LNCaP clone FGC (cell line): ENCODE measurements at places on chromosomes 12 and 14.

- DNase-seq: no peak
These were observed 13.8 kb downstream of the ZC2HC1C start for GRCh38 chr14:75083271-75083670.

- DNase-seq: no peak
These were observed 3.5 kb downstream of the RDH5 start for GRCh38 chr12:55723516-55724225.

DNA sequence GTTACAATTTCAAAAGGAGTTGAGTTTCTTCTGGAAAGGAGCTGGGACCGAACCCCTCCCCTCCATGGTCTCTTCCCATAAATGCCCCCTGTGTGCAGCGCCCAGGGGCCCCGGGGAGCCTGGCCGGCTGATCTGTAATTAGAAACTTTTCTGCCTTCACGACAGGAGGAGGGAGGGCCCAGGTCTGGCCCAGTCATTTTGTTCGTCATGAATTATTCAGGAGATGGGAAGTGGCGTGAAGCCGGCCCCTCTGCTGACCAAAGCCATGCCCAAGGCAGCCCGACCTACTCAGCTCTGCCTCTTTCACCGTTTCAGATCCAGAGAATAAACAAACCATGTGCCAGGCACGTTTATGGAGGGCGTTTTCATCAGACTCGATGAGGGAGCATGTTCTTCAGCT lies 33.3 kb upstream of the MSI1 start:
- DNase-seq: no peak

DNA sequence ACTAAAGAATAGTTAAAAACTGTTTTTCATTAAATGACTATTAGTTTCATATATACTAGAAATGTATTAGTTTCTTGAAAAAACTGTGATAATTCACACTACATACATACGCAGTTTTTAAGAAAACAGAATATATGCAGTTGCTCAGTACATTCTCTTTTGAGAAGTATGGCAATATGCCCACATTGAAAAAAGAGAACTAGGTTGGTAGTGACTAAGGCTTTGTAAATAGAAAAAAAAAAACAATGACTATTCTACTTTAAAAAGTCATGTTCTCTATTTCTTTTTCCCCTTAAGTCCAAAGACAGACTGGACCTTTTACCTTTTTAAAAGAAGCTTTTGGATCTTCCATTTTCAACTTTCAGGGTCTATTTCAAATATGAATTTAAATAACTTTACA lies 25.0 kb downstream of the SNX6 start:
- no peak for DNase-seq

GRCh38 chr12:64621257-64621942 lies 11.1 kb downstream of the RASSF3 start:
- no peak for DNase-seq

DNA sequence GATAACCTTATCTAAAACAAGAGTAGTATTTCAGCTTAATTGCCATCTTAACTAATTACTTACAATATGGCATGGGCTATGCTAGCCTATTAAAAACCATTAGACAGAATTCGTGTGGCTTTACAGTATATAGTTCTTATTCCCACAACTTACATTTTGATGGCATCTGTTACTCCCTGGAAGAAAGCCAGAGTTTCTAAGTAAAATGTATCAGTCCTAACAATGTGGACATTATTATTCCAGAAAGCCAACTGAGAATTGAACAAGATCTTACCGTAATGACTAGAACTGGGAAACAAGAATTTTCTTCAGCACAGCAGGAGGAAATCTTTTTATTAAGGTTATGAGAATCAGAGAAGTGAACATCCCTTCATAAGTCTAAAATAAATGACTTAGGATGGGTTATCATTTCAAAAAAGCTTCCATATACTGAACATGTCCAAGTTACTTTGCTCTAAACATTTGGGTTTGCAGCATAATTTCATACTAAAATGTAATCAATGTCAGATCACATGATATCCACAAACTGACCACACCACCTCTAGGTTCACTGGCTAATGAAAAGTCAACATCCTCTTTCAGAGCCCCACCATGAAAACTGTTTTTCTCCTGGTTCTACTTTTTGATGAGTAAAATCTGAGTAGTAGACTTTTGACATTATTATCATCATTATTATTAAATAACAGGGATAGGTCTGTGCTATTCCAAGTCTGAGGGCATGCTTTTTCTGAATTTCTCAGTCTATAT lies 179.7 kb downstream of the SSPN start:
- DNase-seq: no peak

- DNase-seq: no peak
These were observed 22.6 kb downstream of the SUDS3 start for GRCh38 chr12:118398940-118399339.
